ENCODE measurements at places on chromosomes 11 and 22.

GRCh38 chr11:87281496-87281895, 243.8 kb downstream of the TMEM135 start:
- no peak for DNase-seq

DNA sequence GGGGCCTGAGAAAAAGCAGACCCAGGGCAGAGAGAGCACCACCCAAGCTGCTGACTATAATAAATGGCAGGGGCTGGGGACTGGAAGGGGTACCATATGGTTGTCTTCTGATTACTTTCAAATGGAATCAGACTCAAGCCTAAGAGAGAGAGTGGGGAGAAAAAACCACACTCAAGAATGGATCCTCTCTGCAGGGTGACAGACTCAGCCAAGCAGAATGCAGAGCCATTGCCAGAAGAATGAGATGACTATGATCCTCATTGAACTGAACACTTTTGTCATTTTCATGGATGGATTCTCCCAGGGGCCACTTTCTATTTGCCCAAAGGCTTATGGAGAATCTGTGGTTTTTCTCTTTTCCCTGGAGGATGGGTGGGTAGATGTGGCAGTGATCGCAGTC, 8.7 kb downstream of the UBASH3B start:
- DNase-seq, result no peak

DNA sequence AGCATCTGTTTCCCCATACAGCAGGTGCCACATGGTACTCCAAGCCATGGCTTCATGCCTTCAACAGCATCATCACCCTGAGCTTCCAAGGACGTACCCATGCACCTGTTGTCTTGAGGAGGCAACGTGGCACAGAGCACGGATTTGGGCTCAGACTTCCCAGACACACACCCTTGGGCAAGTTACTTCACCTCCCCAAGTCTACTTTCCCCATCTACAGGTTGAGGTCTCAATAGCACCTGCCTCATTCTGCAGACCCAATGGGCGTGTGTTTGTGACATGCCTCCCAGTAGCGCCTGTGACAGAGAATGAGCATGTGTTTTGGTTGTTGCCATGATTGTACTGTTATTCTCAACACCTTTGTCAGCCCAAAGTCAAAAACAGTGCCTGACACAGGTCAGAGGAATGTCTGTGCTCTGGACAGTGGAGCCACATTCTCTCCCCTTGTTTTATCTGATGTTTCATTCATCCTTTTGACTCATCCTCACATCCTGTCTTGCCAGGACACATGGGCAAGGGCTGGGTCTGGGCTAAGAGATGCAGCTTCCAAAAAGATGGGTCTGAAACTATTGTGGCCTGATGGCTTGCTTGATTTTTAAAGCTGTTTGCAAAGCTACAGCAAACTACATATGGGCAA, 53.4 kb upstream of the CCND1 start:
- no peak for DNase-seq

GRCh38 chr11:83311701-83312100, 25.5 kb upstream of the CCDC90B start:
- DNase-seq, result no peak
